H4 (cell line): ENCODE measurements at places on chromosomes 1 and 21.

GRCh38 chr1:228150120-228150460 lies 360 bp downstream of the GJC2 start:
- DNase-seq: no peak

DNA sequence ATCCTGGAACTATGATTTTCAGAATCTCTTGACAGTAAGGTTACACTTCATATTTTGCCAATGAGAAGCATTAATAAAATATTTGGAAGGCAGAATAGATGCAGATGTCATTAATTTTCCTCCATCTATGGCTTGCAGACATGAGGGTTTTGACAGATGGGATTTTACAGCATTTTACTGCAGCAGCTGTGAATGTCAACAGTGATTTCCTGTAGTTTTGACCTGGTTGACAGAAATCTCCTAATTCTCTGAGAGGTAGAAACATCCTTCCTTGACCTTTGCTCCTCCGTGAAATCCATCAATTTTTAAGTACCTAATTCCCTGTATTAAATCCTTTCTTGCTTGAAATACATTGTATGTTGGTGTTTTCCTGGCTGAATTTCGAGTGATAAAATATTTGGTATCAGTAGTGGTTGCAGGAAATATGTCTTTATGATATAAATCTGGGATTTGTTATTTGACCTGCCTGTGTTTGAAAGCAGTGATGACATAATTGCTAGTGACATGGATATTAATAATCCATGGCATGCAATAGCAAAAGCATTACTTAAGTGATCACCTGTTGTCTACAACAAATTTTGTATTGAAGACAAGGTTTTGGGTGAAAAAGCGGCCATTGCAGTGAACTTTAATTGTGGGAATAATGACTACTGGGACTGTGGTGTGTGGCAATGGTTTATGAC lies 73.9 kb downstream of the HLX start:
- DNase-seq: no peak

- no peak for DNase-seq
Observed at GRCh38 chr1:96338622-96339021, 383.0 kb upstream of the PTBP2 start.

DNA sequence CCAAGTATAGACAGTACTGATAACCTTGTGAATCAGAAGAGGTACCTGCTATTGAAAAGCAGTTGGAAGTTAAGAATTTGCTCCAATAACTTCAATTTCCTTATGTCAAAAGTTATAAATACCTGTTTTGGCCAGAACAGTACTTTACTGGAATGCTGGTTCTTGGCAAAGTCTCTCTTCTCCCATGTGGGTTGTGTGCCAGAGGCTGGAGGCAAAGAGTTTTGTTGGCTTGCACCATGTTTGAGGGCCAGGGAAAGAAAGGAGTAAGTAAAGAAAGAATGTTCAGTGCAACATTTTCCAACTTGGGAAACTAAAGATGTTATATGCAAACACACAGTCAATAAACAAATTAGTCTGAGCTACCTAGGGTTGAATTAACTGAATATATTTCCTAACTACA lies 67.0 kb upstream of the DYNLT5 start:
- DNase-seq: no peak

GRCh38 chr1:236471653-236472052 lies 52.1 kb upstream of the LGALS8 start:
- DNase-seq: no peak

- no peak for DNase-seq
Observed at GRCh38 chr1:163824490-163824889, 502.7 kb downstream of the NUF2 start.

GRCh38 chr1:110768605-110769004 lies 93.9 kb upstream of the KCNA3 start:
- no peak for DNase-seq

DNA sequence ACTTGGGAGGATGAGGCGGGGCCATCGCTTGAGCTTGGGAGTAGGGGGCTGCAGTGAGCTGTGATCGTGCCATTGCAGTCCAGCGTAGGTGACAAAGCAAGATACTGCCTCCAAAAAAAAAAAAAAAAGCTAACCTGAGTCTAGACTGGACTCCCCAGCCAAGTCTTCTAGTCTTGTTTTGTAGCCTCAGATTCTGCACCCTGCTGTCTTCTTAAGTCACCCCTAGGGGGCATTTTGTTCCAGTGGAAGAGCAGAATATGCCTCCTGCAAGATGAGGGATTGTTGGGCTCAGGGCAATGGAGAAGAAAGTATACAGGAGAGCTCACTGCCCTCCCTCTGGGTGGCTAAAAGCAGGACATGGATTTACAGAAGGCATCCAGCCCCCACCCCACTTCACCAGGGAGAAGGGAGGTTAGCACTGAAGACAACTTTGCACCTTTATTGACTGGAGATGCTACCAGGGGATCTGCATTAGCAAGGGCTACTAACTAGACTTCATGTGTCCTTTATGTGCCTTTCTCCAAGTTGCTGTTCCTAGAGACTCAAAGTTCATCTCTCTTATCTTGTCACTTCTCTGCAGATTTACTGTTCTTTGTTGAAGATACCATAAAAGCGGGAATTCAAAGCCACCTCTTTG lies 15.3 kb upstream of the RNF187 start:
- peak; percentile 38 for DNase-seq

DNA sequence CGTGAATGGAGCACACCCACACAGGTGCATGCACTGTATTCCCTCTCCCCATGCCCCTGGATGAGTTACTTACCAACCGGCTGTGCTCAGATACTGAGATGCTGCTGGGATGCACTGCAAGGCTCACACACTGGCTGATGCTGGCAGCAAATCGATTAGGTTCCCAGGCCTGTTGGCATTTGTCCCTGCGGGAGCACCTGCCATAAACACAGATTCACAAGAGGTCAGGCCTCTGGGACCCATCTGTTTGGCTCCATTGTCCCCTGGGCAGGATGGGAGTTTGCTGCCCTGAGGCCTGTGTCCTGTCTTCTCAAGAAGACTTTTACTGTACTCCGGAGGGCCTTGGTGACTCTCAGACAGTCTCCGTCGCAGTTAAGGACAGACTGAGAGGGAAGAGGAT lies 145.4 kb downstream of the PLXNA2 start:
- no peak for DNase-seq

- no peak for DNase-seq
Observed at GRCh38 chr1:53294567-53294966, 33.3 kb downstream of the LRP8 start.

DNA sequence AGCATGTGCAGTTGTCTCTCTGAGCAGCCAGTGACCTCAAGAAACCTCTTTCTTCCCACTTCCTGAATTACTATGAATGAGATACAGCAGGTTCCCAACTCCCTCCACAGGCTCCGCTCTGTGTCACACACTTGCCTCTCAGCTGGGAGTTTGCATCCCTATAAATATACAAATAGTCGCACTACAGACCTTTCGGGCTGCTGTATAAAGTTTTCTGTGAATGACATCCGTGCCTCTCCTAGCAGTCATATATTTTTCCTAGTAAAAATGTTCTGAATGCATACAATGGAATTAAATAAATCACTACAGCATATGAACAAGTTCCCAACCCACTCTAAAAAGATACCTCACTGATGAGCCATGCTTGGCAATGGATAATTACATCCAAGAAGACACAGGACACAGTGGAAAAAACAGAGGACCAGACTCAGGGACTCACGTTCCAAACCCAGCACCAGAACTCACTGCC lies 66.8 kb downstream of the CAPZB start:
- DNase-seq: no peak

GRCh38 chr1:117842408-117843170 lies 86.8 kb downstream of the GDAP2 start:
- peak; percentile 42 for DNase-seq

GRCh38 chr1:193656841-193657240 lies 470.4 kb upstream of the B3GALT2 start:
- DNase-seq: no peak

- DNase-seq: no peak
Observed at GRCh38 chr1:166489356-166489669, 322.5 kb upstream of the FAM78B start.

DNA sequence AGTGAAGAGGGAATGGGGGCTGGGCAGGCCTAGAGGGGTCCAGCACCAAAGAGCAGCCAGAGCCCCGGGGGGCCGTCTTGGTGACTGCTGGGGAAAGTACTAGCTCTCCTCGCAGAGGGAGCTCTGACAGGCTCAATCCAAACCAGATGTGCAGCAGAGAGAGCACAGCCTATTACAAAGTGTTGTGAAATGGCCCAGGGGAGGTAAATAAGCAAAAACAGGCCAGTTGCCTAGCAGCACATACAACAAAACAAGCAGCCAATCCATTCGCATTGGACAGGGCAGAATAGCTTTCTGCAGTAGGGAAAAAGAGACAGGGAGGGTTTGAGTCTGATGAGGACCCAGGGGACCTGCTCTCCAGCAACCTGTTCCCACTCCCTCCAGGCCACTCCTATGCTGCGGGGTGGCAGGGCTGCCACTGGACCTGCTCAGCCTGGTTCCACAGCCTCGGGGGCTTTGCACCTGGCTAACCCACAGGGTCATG lies 239.6 kb upstream of the FGGY start:
- peak; percentile 78 for DNase-seq

- no peak for DNase-seq
Observed at GRCh38 chr21:41186755-41187536, 19.0 kb downstream of the BACE2 start.

GRCh38 chr1:160453443-160453842 lies 53.1 kb downstream of the VANGL2 start:
- no peak for DNase-seq

DNA sequence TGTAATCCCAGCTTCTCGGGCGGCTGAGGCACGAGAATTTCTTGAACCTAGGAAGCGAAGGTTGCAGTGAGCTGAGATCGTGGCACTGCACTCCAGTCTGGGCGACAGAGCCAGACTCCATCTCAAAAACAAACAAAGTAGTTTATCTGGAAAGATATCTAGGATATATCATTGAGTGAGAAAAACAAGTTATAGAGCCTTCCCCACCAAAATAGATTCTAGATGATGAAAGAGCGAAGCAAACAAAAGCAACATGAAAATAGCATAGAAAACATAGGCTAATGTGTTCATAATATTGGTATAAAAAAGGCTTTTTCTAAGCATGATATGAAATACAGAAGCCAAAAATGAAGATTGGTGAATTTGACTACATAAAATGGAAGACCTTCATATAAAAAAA lies 52.1 kb downstream of the ZFYVE9 start:
- no peak for DNase-seq

DNA sequence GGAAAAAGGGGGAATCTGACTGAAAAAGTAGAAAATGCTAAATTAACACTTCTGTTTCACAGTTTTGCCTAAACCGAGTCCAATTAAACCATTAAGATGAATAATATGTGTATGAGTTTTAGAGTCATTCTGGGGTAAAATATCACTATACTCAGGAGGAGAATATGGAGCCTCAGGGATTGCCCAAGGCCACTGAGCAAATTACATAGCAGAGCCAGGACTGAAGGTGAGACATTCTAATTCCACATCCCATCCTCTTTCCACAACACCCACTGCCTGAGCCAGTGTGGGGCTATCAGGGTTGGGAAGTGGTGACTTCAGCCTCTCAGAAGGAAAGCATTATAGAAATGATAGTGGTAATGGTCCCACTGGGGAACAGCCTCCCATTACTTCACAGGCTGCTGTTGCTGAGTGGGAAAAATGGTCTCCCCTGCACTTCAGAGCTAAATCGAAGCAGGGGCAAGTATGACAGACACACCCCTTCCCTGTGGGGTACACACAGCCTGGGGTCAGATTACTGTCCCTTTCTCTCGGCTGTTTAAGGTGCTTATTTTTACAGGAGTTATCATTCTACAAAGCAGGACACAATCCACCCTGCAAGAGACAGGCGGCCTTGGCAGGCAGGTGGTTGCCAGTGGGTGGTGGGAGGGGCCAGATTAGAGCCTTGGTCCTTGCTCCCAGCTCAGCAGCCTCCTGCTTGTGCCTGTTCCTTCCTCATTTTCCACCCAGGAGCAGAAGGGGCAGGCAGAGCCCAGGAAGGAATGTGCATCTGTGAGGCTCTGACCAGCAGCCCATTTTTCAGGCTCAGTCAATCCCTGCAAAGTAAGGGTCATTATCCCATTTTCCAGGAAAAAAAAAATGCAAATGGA lies 9.5 kb upstream of the BCAR3 start:
- no peak for DNase-seq

DNA sequence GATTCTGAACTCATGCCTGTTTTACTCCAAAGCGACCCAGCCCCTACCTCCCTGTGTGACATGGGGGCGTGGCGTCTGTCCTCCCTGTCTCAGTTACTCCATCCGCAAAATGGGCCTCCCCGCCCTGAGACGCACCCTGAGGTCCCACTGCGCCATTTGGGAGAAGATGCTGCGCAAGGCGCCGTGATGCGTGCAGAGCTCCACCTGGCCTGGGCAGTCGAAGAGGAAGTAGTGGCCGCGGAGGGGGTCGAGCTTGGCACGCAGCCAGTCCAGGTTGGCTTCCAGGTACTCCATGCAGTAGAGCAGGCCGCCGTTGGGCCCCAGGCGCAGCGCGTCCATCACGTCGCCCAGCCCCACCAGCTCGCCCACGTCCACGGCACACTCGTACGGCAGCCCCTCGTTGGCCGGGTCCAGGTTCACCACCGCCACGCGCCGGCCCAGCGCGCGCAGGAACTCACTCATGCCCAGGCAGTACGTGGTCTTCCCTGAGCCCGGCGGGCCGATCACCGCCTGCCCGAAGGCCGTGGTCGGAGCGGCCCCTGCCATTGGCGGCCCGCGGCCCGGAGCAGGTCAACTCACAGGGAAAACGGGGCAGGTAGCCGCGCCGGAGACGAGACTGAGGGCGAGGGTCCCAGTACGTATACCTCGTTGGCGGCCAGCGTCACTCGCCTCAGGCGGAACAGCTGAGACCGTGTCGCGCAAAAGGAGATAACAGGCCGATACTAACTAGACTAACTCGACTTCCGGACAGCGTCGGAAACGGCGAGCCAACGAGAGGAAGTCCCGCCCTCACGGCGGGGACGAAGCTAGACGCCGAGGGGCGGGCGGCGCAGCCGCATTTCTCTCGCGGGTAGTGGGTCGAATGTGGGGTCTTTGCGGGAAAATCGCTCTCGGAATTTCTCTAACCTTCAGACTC lies at the start of gene GPN2:
GPN2 (minus strand) TSS at position 733 of the 916 bp plus-strand sequence; CDS start at position 546, 187 bp downstream.
- peak; percentile 73 for DNase-seq

GRCh38 chr1:225919906-225920305 lies 4.1 kb downstream of the PYCR2 start:
- DNase-seq: peak; percentile 85

GRCh38 chr1:57620605-57621004 lies 196.7 kb upstream of the DAB1 start:
- no peak for DNase-seq

DNA sequence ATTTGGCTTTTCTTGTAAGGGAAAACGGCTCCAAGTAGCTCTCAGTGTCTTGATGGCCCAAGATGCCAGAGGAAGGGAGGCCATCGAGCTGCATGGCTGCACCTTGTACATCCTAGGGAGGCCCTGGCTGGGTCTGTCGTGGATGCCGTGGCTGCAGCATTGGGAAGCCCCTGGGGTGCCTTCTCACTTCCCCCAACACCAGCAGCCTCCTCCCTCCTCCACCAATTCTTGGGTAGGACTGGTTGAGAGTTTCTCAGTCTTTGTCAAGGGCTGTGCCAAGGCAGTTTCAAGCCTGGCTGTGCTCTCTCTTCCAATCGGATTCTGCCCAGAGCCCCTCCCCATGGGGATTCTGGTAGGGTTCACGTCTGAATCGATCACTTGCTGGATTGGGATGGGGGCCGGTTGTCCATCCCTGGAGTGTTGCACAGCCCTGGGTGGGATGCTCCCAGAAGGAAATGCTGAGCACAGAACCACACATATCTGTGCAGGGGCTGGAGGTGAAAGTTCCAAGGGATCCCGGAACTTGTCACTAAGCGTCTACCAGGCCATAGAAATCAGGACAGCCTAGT lies 14.0 kb upstream of the SPSB1 start:
- no peak for DNase-seq

GRCh38 chr1:61277121-61277690 lies 194.8 kb downstream of the NFIA start:
- no peak for DNase-seq
